ENCODE measurements at places on chromosomes 6 and 20.

DNA sequence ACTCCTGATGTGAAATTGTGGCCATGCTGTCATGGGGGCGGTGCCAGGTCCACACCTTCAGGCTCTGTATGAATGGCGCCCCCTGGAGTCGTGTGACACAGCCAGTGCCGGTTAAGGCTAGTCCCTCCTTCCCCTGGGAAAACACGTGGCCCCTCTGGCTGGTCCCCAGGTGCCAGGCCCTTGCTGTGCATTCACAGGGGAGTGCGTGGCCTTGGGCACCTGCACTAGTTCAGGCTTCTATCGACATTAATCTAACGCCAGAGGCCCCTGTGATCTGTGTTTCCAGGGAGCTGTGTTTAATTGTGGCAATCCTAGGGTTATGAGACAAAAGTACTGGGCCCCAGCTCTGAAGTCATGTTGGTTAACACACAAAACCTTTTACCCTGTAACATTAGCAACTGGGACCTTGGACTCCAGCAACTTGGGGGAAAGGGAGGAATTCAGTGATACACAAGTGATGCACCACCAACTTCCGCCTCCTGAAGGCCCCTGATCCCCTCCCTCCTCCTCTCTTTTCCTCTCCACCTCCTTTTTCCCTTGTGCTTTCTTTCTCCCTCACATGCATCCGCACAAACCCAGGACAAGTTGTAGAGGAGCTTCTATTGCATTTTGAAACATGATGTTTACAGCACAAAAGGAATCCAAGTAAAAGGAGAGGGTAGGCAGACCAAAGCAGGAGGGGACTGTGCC, 74.0 kb downstream of the SSR1 start:
- peak; percentile 66 for DNase-seq

DNA sequence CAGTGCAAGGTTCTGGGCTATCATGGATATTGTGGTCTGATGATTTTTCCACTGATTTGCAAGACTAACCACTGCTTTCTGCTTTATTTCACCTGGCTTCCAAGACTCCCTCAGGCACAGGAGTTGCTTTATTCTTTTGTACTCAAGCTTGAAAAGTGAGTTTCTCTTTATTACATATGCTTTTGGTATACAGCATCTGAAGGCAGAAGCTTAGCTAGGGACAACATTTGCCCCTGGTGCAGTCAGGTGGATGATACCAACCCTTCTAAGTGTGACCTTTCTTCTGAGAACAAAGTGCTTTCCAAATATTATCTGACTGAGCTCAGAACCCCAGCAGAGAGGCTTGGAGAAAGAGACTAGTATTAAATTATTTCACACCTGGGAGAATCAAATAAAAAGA, 94.0 kb upstream of the PHACTR1 start:
- no peak for DNase-seq

DNA sequence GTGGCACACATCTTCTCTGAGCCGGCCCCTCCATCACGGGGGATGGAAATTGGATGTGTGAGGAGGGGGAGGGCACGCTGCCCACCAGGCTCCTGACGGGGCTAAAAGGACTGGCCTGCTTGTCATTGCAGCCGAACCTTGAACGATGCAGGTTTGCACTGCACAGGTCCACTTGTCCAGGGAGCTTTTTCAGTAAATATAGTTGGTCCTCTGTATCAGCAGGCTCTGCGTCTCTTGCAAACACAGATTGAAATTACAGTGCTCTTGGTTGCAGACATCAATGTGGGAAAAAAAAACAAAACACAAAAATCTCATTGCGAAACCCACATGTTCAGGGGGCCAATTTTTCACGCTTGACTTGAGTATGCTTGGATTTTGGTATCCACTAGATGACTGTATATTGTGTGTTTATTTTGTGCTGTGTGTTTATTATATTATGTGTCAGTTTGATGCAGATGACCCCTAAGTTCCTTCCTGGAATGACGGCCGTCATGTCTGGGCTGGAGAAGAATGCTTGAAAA, 29.2 kb downstream of the ERMARD start:
- no peak for DNase-seq

DNA sequence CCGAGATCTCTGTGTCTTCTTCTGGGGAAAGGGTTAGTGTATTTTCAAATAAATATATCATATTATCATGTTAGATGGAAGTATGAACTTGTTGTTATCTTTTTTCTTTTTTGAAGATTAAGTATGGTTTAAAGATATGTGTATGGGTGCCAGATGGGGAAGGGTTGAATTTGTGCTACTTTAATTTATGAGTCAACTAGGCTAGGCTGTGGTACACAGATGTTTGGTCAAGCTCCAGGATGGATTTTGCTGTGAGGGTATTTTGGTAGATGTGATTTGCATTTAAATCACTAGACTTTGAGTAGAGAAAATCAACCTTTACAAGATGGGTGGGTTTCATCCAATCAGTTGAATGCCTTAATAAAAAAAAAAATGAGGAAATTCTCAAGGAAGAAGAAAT, 886.6 kb upstream of the ADGRB3 start:
- no peak for DNase-seq

DNA sequence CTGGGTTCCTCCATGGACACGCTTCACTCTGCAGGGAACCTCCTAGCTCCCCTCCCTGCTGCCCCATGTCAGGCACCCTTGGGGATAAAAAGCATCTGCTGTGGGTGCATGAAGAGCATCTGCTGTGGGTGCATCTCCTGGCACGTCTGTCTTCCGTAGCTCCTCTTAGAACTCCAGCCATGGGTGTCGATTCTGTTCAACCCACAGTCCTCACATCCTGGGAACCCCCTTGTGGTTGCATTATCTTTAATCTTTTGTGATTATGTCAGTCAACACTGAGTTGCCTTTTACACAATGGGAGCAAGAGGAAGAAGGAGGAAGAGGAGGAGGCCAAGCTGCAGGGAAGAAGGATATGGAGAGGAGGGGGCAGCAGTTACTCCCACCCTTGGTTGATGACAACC, 24.1 kb upstream of the CCR6 start:
- DNase-seq: no peak

- no peak for DNase-seq
Observed at GRCh38 chr6:108850669-108851465, 2.6 kb downstream of the ARMC2 start.

- DNase-seq: no peak
Observed at GRCh38 chr6:161830866-161831616, 557.2 kb upstream of the AGPAT4 start.

- no peak for DNase-seq
Observed at GRCh38 chr20:8661229-8661952, 407.5 kb upstream of the PLCB4 start.

DNA sequence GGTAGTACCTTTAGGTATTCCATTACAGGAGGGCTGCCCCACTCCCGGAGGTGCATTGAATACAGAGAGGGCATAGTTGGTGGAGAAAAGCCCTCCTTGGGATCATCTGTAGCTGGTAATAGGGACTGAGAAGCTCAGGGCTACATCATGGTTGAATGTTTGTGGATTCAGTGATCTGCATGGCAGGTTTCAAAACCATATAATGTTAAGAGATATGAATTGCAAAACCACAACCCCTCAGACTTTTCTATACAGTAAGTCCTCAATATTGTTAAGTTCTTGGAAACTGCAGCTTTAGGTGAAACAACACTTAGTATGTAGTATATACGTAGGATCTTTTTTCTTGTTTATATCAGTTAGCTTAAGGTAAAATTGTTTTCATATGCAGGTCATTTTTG, 11.3 kb downstream of the TULP4 start:
- DNase-seq: no peak

- no peak for DNase-seq
Observed at GRCh38 chr6:114997813-114998292, 655.0 kb upstream of the HS3ST5 start.

- DNase-seq: no peak
Observed at GRCh38 chr6:169367507-169367906, 113.9 kb upstream of the THBS2 start.

GRCh38 chr6:129801909-129802308, 59.2 kb downstream of the TMEM244 start:
- no peak for DNase-seq

- DNase-seq: no peak
Observed at GRCh38 chr20:60697252-60697651, 554.8 kb upstream of the CDH4 start.

DNA sequence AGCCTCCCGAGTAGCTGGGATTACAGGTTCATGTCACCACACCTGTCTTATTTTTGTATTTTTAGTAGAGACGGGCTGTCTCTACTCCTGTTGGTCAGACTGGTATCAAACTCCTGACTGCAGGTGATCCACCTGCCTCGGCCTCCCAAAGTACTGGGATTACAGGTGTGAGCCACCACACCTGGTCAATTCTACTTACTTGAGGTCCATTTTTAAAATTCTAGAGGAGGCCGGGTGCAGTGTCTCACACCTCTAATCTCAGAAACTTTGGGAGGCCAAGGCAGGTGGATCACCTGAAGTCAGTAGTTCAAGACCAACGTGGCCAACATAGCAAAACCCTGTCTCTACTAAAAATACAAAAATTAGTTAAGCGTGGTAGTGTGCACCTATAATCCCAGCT, 7.8 kb downstream of the RIPOR3 start:
- no peak for DNase-seq

- DNase-seq: no peak
Observed at GRCh38 chr20:33893314-33893713, 82.2 kb downstream of the CHMP4B start.

- DNase-seq: no peak
Observed at GRCh38 chr6:67331304-67331703, 1303.8 kb upstream of the ADGRB3 start.

GRCh38 chr6:166507809-166508564, 78.5 kb downstream of the RAMACL start:
- DNase-seq: no peak

DNA sequence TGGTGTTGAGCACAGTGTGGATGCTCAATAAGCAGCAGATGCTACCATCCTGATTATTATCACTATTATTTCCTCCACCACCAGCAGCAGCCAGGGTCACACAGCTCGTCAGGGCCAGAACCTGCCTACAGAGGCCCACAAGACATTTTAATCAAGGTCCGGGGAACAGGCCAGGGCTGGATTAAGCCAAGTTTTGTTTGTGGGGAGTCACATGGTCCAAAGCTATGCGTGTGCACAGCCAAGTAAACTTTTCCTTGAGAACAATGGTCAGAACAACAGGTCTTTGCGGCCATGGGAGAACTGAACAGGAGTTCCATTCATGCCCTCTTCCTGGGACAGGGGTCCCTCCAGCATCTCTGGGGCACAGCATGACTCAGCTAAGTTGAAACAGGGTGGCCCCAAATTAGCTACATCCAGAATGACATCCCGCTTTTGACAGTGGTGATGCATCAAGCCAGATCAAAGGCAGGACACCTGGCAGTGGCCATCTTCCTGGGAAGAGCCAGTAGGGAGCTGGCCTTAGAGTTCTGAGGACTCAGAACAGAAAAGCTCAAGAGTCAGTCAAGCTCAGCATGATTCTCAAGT, 11.7 kb downstream of the SNTA1 start:
- no peak for DNase-seq

GRCh38 chr20:24389686-24390085, 79.7 kb upstream of the SYNDIG1 start:
- no peak for DNase-seq

Data from stimulated activated CD8-positive, alpha-beta memory T cell treated with anti-CD3 and anti-CD28 coated beads, Interleukin-4, amount 100 ng/mL, for 24 hours (primary cell).